ENCODE measurements at places on chromosomes 5 and 9.

- no peak for DNase-seq
These were observed 32.4 kb upstream of the CEP120 start for GRCh38 chr5:123455640-123456039.

DNA sequence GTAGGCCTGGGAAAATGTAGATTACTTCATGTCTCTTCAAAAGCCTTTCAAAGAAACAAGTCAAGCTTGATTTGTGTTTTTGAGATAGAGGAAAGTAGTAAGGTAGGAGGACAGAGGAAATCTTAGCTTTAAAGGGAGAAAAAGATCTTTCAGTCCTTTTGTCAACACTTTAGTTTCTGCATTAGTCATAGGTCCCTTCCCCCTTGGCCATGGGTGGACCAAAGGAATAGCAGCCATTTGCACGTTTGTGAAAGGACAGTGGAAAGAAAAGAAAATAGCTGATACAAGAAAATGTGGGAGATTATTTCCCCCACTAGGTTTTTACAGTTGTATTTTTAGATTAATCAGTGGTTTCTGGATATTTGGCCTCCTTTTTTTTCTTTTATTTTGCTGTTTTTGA, 121.9 kb upstream of the GRHPR start:
- no peak for DNase-seq

DNA sequence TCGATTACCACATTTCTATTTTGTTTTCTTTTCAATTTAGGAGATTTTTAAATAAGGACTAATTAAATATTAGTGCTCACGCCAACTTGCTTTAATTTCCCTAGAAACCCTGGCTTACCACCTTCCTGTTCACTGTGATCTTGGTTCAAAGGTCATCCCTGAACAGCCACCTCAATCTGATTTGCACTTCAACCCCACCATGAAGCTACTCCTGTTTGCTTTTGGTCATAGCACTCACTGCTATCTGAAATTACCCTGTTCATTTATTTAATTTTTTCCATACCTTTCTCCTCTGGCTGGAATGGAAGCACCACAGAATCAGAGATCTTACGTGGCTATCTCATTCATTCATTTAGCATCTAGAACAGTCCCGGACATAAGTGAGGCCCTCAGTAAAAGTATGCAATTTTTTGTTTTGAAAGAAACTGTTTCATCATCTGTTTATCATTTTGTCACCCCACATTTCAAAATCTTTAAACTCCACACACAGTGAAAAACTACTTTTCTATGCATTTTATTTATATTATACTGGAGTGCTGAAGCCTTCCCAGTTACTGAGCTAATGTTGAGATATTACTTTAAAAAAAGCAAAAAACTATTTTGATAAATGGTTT, 17.2 kb upstream of the ADAMTSL1 start:
- DNase-seq, result no peak

DNA sequence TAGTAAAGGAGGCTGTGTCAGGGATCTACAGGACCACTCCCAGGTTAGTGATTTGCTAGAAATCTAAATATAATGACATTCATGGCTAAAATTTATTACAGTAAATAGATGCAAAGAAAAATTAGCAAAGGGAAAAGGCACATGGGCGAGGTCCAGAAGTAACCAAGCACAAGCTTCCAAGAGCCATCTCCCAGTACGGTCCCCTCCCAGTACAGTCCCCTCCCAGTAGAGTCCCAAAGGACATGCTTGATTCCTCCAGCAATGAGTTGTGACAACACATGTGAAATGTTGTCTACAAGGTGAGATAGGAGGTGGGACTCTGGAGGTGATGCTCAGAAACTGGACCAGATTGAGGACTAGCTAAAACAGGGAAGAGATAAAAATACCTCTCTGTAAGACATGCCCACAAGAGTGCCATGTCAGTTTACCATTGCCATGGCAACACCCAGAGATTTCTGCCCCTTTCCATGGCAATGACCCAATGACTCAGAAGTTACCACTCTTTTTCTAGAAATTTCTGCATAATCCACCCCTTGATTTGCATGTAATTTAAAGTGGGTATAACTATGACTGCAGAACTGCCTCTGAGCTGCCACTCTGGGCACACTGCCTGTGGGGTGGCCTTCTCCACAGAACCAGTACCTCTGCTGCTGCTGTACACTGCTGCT, 27.9 kb upstream of the CEMIP2 start:
- no peak for DNase-seq

GRCh38 chr5:1144089-1144488, 32.2 kb upstream of the SLC12A7 start:
- DNase-seq, result no peak

GRCh38 chr5:158175934-158176481, 317.1 kb upstream of the CLINT1 start:
- no peak for DNase-seq

GRCh38 chr5:34659168-34659567, 3.0 kb downstream of the RAI14 start:
- DNase-seq, result no peak

- peak; percentile 57 for DNase-seq
These were observed 3.2 kb upstream of the NFX1 start for GRCh38 chr9:33287087-33287490.

GRCh38 chr5:119072496-119072895, 1.6 kb downstream of the DMXL1 start:
- DNase-seq, result no peak

DNA sequence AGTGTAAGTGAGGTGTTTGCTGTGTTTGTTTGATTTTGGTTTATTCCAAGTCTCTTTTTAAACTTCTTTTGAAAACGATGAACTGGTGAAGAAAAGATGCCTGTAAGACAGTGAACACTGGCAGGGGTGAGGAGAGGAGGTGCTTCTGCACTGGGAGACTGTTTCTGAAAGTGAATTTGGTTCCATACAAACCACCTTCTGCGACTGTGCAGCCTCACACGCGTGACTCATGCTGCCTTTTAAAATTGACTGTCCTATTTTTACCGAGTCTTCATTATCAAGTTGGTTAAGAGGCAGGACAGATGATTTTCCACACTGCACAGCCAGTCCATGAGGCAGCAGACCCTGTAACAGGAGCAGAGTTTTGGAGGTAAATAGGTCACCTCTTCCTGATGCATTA, 340.6 kb downstream of the MTRR start:
- DNase-seq, result no peak

GRCh38 chr5:170750791-170751190, 32.7 kb upstream of the GABRP start:
- DNase-seq, result no peak

DNA sequence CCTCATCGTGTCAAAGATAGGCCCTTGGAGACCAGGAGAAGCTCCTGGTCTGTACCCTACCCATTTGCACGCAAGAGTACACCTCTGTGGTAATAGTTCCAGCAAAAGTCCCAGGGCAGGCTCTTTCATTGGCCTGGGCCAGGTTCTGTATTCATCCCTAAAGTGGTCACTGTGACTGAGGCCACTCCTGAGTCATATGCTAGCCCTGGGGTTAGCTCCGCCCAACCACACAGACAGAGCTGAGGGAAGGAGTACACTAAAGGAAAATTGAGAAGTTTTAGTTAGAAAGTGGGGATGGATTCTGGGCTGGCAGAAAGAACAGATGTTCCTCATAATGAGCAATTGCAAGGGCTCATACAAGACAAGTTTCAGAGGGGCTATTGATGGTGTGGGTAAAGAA, 206.7 kb downstream of the ARHGAP26 start:
- DNase-seq, result no peak

DNA sequence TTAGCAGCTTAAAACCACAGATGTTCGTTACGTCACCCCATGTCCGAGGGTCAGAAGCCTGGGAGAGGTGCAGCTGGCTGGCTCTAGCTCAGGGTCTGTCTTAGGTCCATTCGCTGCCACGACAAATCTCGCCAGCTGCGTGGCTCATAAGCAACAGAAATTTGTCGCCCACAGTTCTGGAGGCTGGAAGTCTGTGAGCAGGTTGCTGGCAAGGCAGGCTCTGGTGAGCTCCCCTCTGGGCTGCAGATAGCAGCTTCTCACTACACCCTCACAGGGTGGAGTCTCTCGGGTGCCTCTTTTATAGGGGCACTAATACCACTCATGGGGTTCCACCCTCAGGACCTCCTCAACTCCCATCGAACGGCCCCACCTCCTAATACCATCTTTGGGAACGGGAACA, 40.1 kb upstream of the FCN2 start:
- no peak for DNase-seq

DNA sequence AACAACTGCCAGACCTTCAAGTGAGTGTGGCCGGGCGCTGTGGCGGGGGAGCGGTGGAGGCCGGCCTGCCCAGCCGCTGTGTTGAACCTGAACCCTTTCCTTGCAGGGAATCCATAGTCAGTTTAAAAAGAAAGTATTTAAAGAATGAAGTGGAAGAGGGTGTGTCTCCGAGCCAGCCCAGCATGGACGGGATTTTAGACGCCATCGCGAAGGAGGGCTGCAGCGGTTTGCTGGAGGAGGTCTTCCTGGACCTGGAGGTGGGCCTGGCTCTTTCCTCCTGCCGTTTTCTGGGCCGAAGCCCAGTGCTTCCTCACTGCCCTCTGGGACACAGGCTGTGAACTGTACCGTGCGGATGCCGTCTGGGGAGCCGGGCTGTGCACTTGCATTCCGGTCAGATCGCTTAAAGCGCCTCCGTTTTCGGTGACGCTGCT, 19.1 kb downstream of the EXOC3 start:
- DNase-seq, result no peak

- no peak for DNase-seq
These were observed 21.1 kb downstream of the ZDHHC11B start for GRCh38 chr5:763397-763796.
